Thoracic aorta endothelial cell (primary cell): ENCODE measurements at places on chromosomes 7 and 10. TPM values are rescaled to one million over a fixed set of nuclear protein-coding genes. Genes with fewer than 3 reads are reported as not detected.

Gene GIMAP4
- 117 and 242 TPM in 2 replicates for total RNA-seq

Gene PDLIM1
- total RNA-seq = 110 and 113 TPM in 2 replicates

Gene OR2A42
- 0.07 TPM in 1 of 2 replicates, not detected in the other for total RNA-seq

Gene GIMAP8
- 75.1 and 75.3 TPM in 2 replicates for total RNA-seq

Gene CHN2
- 0.53 TPM in 1 of 2 replicates, not detected in the other for total RNA-seq

Gene OR2A12
- total RNA-seq = not detected in 2 replicates

Gene RAMP3
- not detected in 2 replicates for total RNA-seq

Gene C7orf57
- total RNA-seq = 0.07 TPM in 1 of 2 replicates, not detected in the other

Gene LBX1
- total RNA-seq = not detected in 2 replicates

Gene MACROH2A2
- 0.14 and 0.66 TPM in 2 replicates for total RNA-seq
